ENCODE measurements at places on chromosomes 7 and 10.
A peak's percentile ranks its signal among the peaks of the same experiment; 100 is the strongest.

DNA sequence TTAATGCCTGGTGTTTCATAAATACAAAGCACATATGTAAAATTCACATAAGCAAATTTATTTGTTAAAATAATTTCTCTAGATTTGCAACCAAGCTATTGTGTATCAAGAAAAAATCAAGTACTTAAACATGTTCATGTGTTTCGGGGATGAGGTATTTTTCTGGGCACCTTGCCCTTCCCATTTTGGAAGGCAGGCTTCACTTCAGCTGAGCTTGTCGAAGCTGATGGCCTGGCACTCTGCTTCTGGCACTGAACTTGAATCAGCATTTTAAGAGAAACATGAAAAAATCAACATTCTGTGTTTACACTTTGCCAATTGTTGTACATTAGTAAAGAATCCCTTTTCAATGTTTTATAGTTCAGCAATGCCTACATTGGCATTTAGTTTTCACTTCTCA is 179.1 kb upstream of the STEAP4 start:
- no peak for DNase-seq

GRCh38 chr7:2224934-2225333 is 7.8 kb downstream of the MAD1L1 start:
- no peak for DNase-seq

- DNase-seq = no peak
These were observed at the start of gene HMX2 for GRCh38 chr10:123147635-123148413. TSS of gene HMX2 (plus strand) at chr10:123148136. CDS start at chr10:123148379, 243 bp downstream.

DNA sequence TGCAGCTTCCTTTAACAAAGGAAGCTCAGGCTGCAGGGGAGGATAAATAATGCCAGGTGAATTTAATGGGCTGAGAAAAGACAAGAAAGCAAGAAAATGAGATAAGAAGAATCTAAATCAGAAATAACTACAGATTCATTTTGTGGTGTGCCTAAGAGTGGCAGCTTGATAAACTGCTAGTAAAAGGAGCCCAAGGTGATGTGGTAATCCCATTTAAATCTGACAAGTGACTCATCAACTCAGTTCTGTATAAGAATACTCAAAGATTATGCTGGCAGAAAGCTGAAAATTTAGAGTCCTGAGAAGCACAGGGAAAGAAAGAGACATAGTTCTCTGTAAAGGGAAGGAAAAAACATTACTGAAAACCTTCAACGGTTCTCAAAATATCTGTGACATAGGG is 109.4 kb upstream of the PDE1C start:
- DNase-seq = peak; percentile 22

- no peak for DNase-seq
These were observed 13.1 kb downstream of the UBE3C start for GRCh38 chr7:157151626-157152339.

GRCh38 chr7:103524042-103524907 is 78.3 kb upstream of the SLC26A5 start:
- DNase-seq = peak; percentile 43

- DNase-seq = no peak
These were observed 58.4 kb upstream of the TM9SF3 start for GRCh38 chr10:96645191-96645721.

- DNase-seq = peak; percentile 20
These were observed 297.8 kb upstream of the PRKCQ start for GRCh38 chr10:6877722-6878392.

Data from AG10803 (cell line).